ENCODE measurements at places on chromosomes 1 and 21. TPM values are rescaled to one million over a fixed set of nuclear protein-coding genes. Genes with fewer than 3 reads are reported as not detected.

Gene GJB3
- total RNA-seq, result not detected

Gene GPATCH4
- 27.5 TPM for total RNA-seq

Gene SLC44A3
- total RNA-seq, result not detected

Gene KIF17
- total RNA-seq, result not detected

Gene CFAP107
- total RNA-seq, result not detected

Gene LCE1F
- not detected for total RNA-seq

Gene AGTRAP
- 25.2 TPM for total RNA-seq

Gene ATP6V1G3
- not detected for total RNA-seq

Gene C1orf53
- not detected for total RNA-seq

Gene LEMD1
- total RNA-seq, result not detected

Gene PPIAL4G
- total RNA-seq, result 0.20 TPM

Gene SLC1A7
- total RNA-seq, result not detected

Gene TMPRSS3
- total RNA-seq, result 4.0 TPM

Gene KCNE1
- total RNA-seq, result 0.49 TPM

Gene GOLPH3L
- total RNA-seq, result 8.6 TPM

Gene VN1R5
- not detected for total RNA-seq

Gene TTLL7
- 0.59 TPM for total RNA-seq

Gene ABL2
- 16.4 TPM for total RNA-seq

Gene SERTAD4
- not detected for total RNA-seq

Gene TBX19
- 3.8 TPM for total RNA-seq

Gene PRELP
- not detected for total RNA-seq

Gene CPT2
- 11.6 TPM for total RNA-seq

Gene ADCY10
- 0.10 TPM for total RNA-seq

Gene OR10J1
- total RNA-seq, result not detected

Gene CZIB
- total RNA-seq, result 33.5 TPM

Gene SERPINC1
- total RNA-seq, result not detected

Gene SLC66A1
- 3.2 TPM for total RNA-seq

Gene NBPF10
- total RNA-seq, result 4.4 TPM

Gene LRRC40
- total RNA-seq, result 15.7 TPM

Gene MCOLN2
- 6.4 TPM for total RNA-seq

Gene LINGO4
- total RNA-seq, result 0.22 TPM

Gene HAO2
- total RNA-seq, result not detected

Gene MIXL1
- not detected for total RNA-seq

Gene FCRLB
- not detected for total RNA-seq

Gene ST6GALNAC5
- not detected for total RNA-seq

Gene IARS2
- 26.7 TPM for total RNA-seq

Gene LAMC1
- total RNA-seq, result 1.1 TPM

Gene TFF3
- not detected for total RNA-seq

Gene SRGAP2
- 89.5 TPM for total RNA-seq

Gene NR1I3
- total RNA-seq, result not detected

Gene PTGFR
- total RNA-seq, result not detected

Gene EIF2D
- 35.7 TPM for total RNA-seq

Gene PRKAA2
- total RNA-seq, result not detected

Gene ZFP69B
- total RNA-seq, result 2.1 TPM

Gene RYR2
- total RNA-seq, result 0.02 TPM

Gene ZBTB8OS
- 40.8 TPM for total RNA-seq

Gene SEMA6C
- total RNA-seq, result 7.2 TPM

Gene MYBPH
- not detected for total RNA-seq
